ENCODE measurements at places on chromosomes 1 and 21.

- DNase-seq: no peak
- no peak overlapping the region for H3K27ac ChIP-seq
- peaks cover 18% of the 10 kb centered on the region for H3K4me1 ChIP-seq
- H3K27me3 ChIP-seq: peaks cover 4% of the 10 kb centered on the region
Measured at GRCh38 chr1:168498956-168499687, 44.7 kb downstream of the XCL2 start.

GRCh38 chr1:101242324-101243050 is 5.7 kb downstream of the S1PR1 start:
- no peak for DNase-seq
- H3K4me1 ChIP-seq: peaks cover 34% of the 10 kb centered on the region
- H3K4me3 ChIP-seq: no peak overlapping the region

GRCh38 chr1:84353695-84354094 is 44.6 kb upstream of the DNASE2B start:
- peaks cover 26% of the 10 kb centered on the region for H3K4me1 ChIP-seq
- no peak overlapping the region for H3K4me3 ChIP-seq
- no peaks in the 10 kb centered on the region for H3K27me3 ChIP-seq
- DNase-seq: no peak
- no peak overlapping the region for H3K27ac ChIP-seq
- H3K36me3 ChIP-seq: no peaks in the 10 kb centered on the region

DNA sequence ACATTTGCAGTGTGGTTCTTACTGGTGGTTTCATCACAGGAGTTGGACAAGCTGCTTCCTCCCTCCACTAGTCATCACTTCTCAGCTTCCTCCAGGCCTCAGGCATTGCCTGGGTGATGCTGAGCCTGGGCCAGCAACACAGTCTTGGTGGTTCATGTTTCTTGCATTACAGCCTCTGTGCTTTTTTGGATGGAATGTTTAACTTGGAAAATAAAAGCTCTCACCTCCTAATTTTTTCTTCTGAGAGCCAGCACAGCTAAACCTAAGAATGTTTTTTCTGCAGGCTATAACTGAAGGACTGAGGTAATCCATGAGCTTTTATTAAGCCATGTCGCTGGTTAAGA is 66.1 kb upstream of the RHOU start:
- DNase-seq: no peak
- no peaks in the 10 kb centered on the region for H3K36me3 ChIP-seq
- no peak overlapping the region for H3K27ac ChIP-seq
- H3K4me1 ChIP-seq: no peaks in the 10 kb centered on the region
- H3K4me3 ChIP-seq: no peak overlapping the region

DNA sequence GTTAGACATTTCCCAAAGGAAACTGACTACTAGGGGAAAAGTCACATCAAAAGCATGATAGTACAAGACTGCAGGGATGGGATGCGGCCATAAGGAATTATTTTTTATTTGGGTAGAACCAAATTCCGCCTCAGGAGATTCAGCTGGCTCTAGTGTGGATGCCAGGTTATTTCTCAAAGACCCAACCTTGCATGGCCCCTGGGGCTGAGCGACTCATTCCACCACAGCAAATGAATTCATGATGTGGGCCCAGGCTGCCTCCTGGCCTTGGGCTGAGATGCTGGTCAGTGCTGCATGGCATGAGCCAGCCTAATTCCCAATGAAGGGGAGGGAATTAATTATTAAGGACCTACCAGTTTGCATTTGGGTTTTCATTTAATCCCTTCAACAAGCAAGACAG is 11.8 kb downstream of the TMEM35B start:
- peaks cover 7% of the 10 kb centered on the region for H3K36me3 ChIP-seq
- no peak overlapping the region for H3K4me3 ChIP-seq
- peaks cover 6% of the 10 kb centered on the region for H3K4me1 ChIP-seq
- no peak for DNase-seq

GRCh38 chr1:151762941-151763921 is at the start of gene MRPL9:
Gene MRPL9, minus strand, starts transcription at chr1:151763496. Its CDS starts 17 bp downstream, at chr1:151763479.
- H3K4me3 ChIP-seq: peak within 1 kb of the TSS; percentile 92
- H3K27ac ChIP-seq: peak within 1 kb of the TSS; percentile 59
- H3K27me3 ChIP-seq: peaks cover 6% of the 10 kb centered on the region
- H3K4me1 ChIP-seq: peaks cover 19% of the 10 kb centered on the region
- peaks cover 38% of the 10 kb centered on the region for H3K36me3 ChIP-seq

DNA sequence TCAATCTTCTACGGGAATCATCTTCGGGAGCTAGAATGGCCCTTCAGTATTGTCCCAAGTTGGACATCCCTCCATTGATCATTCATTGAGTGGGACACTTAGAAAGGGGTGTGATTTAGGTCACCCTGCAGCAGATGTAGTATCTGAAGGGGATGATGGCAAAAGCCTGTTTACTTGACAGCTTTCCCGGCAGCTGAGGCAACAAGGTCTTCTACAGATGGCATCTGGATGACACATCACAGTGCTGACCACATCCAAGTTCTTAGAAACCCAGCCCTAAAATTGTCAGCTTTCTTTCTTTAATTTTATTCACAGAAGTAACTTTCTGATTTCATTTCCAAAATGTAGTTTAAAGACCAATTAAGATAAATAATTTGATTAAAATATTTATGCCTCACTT is 150.3 kb downstream of the AMY1C start:
- no peaks in the 10 kb centered on the region for H3K27me3 ChIP-seq
- H3K36me3 ChIP-seq: no peaks in the 10 kb centered on the region
- no peaks in the 10 kb centered on the region for H3K4me1 ChIP-seq
- H3K27ac ChIP-seq: no peak overlapping the region
- no peak for DNase-seq
- no peak overlapping the region for H3K4me3 ChIP-seq

- peaks cover 18% of the 10 kb centered on the region for H3K4me1 ChIP-seq
- no peak overlapping the region for H3K4me3 ChIP-seq
- H3K27me3 ChIP-seq: no peaks in the 10 kb centered on the region
- DNase-seq: no peak
Measured at GRCh38 chr1:82227306-82228095, 426.8 kb downstream of the ADGRL2 start.

GRCh38 chr21:34602061-34602460 is 12.9 kb downstream of the RCAN1 start:
- no peaks in the 10 kb centered on the region for H3K4me1 ChIP-seq
- H3K27me3 ChIP-seq: peaks cover 14% of the 10 kb centered on the region
- H3K4me3 ChIP-seq: no peak overlapping the region
- no peaks in the 10 kb centered on the region for H3K36me3 ChIP-seq
- DNase-seq: no peak

DNA sequence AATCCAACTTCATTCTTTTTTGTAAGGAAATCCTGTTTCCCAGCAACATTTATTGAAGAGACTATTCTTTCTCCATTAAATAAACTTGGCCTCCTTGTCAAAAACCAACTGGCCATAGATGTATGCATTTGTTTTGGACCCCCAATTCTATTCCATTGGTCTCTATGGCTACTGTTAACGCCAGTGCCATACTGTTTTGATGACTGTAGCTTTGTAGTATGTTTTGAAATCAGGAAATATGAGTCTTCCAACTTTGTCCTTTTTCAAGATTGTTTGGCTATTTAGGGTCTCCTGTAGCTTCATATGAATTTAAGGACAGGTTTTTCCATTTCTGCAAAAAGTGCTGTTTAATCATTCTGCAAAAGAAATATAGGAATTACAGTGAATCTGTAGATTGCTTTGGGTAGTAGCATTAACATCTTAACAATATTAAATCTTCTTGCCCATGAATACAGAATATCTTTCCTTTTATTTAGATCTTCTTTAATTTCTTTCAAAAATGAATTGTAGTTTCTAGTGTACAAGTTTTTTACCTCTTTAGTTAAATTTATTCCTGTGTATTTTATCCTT is 61.3 kb downstream of the ITGB3BP start:
- peaks cover 73% of the 10 kb centered on the region for H3K36me3 ChIP-seq
- H3K27ac ChIP-seq: no peak overlapping the region
- H3K4me3 ChIP-seq: no peak overlapping the region
- no peaks in the 10 kb centered on the region for H3K27me3 ChIP-seq

DNA sequence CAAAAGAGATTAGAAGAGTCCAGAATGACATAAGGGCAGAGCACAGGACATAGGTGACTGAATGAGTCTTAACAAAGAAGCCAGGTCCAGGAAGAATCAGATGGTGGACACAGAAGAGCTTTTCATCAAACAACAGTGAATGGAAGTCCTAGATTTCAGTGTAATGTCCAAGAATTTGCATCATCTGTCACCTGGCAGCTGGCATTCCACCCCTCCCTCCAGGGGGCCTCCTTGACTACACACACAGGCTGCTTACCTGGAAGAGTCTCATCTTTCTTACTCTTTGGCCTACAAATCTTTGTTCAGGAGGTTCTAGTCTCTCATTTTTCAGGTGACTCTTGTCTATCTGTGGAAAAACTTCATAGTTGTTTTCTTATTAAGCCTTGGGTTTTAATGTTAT is 36.2 kb downstream of the GORAB start:
- no peak for DNase-seq
- H3K4me3 ChIP-seq: no peak overlapping the region
- H3K27ac ChIP-seq: no peak overlapping the region
- H3K27me3 ChIP-seq: peaks cover 9% of the 10 kb centered on the region
- peaks cover 13% of the 10 kb centered on the region for H3K4me1 ChIP-seq

DNA sequence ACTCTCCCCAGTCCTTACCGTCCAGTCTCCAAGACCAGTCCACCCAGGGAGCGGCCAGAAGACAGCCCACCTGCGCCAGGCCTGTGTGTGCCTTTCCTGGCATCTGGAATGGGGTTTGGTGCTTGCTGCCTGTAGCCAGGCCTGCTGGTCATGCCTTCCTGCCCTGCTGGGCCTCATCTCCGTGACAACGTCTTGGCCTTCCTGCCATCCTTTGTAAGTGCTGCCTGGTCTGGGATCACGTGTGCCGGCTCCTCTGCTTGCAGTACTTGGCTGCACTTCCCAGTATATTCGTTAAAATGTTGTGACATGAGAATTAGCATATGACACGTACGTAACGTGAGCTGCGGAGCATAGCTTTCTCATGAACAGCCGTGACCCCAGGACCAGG is 145.3 kb upstream of the COL6A1 start:
- peak overlapping the region; percentile 75 for H3K27ac ChIP-seq
- DNase-seq: no peak
- H3K36me3 ChIP-seq: peaks cover 4% of the 10 kb centered on the region
- H3K27me3 ChIP-seq: peaks cover 4% of the 10 kb centered on the region
- no peak overlapping the region for H3K4me3 ChIP-seq

- peaks cover 22% of the 10 kb centered on the region for H3K4me1 ChIP-seq
- peaks cover 5% of the 10 kb centered on the region for H3K36me3 ChIP-seq
- DNase-seq: no peak
- no peak overlapping the region for H3K4me3 ChIP-seq
- H3K27ac ChIP-seq: no peak overlapping the region
Measured at GRCh38 chr1:61389926-61390845, 307.8 kb downstream of the NFIA start.
